Germinal center (tissue), 1 donor: ENCODE measurements at places on chromosomes 7 and 10.

DNA sequence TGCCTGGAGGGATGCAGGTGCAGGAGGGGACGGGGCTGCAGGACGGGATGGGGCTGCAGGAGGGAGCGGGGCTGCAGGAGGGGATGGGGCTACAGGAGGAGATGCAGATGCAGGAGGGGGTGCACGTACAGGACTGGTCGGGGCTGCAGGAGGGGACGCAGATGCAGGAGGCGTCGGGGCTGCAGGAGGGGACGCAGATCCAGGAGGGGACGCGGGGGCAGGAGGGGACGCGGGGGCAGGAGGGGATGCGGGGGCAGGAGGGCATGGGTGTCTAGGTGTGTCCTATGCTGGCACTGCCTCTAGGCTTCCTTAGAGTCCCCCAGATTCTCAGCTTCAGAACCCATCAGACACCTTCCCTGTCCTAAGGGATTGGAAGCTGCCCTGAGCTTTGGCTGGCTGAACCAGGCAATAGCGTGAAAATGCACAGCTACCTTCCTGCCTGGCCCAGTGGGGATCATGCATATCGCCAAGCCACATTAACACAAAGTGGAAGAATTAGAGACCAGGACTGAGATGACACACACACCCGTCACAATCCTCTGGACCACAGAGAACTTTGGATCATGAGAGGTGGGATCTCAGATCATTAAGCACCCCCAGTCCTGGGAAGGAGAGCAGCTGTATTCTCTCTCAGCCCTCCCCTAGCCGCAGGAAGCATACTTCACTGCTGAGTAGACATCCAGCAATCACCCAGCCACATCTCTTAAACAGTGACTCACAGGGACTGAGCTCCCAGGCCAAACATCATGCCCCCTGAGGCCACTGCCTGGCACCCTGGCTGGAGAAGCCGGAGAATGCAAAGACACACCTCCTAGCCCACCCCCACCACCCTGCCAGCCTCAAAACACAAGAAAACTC lies 67.3 kb downstream of the VWA2 start:
- DNase-seq = no peak

GRCh38 chr10:131173484-131174210 lies 137.9 kb downstream of the TCERG1L start:
- DNase-seq = no peak

DNA sequence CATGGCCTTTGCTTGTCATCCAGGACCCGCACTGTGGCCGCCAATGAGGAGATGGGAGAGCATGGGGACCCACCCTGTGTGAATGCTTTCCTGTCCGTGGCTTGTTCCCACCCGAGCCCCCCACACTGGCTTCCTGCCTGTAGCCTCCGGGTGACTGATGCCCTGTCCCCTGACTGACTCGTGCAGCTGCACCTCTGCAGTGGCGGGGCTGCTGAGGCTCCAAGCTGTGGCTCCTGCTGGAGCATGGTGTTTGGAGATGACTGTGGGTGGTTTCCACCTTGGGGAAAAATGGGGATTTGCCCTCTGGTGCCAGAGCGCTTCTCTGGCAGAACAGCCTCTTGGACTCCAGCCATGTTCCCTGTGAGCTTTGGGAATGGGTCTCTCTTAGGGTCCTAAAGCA lies 2.1 kb downstream of the CAMK1D start:
- DNase-seq = no peak

GRCh38 chr7:19775578-19775977 lies 2.2 kb upstream of the TMEM196 start:
- DNase-seq = no peak

GRCh38 chr7:156050636-156051569 lies 238.6 kb upstream of the SHH start:
- no peak for DNase-seq

DNA sequence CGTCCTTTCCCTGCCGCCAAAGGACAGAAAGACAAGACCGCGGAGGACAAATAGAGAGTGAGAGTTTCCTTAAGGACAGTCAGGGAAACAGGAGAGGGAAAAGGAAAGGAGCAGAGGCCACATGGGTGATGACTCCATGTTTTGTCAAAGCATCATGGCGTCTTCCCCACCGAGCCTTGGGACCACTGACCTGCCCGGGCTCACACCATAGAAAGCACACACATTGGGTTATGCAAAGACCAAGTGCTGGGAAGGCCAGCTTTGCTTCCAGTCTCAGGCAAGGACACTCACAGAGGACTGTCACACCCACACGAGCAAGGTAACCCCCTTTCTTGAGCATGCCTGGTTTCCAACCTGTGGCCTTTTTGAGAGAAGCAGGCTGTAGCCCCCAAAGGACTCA lies 23.3 kb upstream of the HABP2 start:
- DNase-seq = no peak

DNA sequence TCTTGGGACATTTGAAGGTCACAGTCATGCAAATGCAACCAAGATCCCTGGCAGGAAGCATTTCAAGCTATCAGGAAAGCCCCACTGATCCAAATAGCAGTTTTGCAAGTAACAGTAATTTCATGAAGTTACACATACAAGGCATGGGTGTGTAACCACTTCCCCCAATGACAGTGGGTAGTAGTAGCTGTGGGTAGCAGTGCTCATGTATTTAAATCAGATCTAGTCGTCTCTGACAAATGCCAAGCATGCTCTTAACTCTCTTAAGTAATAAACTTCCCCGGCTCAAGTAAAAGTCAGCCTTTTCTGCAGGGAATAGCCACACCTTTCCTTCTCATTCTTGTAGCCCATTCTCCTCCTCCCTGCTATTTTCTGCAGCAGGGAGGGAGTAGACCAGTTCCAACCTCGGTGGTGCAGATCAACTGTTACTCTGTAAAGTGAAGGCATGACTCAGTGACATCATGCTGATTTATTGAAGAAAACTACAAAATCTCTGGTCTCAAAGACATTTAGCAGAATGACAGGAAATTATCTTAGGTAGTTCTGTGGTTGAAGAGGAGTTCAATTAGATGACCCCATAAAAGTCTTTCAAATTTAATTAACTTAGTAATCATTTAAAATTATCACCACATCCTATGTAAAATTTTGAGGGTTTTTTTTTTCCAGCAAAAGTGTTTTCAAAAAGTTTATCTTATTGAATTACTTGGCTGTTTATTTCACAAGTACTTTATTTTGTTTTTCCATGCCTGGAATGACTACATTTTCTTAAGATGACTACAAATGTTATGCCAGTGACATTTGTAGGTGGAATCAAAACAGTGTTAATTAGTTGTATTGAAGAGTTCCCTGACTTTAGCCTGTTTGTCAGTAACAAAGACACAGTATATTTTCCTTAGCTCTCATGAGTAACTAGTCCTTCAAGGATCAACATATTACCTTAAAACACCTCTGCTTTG lies 568.3 kb downstream of the INHBA start:
- DNase-seq = peak; percentile 30

- DNase-seq = no peak
Measured at GRCh38 chr10:119104654-119105015, 722 bp downstream of the DENND10 start.

GRCh38 chr7:80197627-80198026 lies 63.0 kb downstream of the GNAI1 start:
- DNase-seq = no peak

DNA sequence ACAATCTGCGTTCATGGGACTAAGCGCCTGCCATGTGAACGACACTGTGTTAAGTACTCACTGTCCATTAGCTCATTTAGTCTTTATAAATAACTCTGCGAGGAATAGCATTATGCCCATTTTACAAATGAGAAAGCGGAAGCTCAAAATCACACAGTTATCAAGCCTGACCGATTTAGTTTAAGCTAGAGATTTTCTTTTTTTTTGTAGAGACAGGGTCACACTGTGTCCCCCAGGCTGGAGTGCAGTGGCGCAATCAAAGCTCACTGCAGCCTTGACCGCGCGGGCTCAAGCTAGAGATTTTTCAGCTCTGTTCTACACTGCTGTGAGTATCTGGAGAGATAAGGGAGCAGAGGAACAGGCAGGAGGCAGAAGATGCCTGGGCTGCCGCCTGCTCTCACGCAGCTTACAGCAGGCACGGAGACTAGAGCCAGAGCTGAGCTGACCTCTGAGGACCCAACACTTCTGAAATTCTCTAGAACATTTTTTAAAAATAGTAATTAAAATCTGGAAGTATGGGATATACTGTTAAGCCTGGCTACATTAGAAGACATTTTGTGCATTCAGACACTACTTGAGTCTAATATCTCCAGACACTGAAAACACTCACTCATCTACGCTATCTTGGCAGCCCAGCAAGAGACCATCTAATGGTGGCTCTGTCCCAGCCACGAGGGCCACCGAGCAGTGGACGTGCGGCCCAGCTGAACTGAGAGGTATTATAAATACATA lies 38.7 kb downstream of the GNA12 start:
- DNase-seq = no peak

- no peak for DNase-seq
Measured at GRCh38 chr7:156620291-156620675, 20.3 kb upstream of the RNF32 start.

DNA sequence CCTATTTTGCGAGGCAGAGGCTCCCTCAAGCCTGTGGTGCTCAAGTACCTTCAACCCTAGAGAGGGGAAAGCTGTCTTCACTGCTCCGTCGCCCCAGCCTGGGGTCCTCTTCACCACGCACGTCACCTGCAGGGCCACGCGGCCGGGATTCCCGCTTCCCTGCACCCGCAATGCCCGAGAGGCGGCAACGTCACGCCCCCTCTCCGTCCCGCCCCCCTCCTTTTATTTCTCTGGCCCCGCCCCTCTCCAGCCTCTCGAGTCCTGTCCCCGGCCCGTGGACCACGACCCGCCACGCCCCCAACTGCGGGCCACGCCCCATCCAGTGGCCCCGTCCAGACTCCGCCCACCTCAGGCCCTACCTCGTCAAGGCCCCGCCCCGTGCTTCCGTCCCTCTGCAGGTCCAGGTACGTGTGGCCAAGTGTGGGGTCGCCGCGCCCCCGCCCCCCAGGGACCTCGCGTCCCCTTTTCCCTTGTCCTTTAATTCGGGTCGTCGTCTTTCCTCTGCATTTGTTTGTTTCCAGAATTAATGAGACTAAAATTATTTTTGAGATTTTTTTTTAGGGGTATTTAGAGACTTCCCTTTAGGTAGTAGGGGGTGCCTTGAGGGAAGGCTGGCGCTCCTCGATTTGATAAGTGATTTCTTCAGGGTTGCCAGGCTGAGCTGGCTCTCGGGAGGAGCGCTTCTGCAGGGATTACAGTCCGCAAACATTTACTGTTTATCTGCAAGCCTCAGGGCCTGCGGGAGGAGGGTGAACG lies 69.8 kb upstream of the BAIAP2L1 start:
- DNase-seq = peak; percentile 70
